Femur (tissue), 1 donor: ENCODE measurements at places on chromosomes 5 and 9.
A peak's percentile ranks its signal among the peaks of the same experiment; 100 is the strongest.

- no peak for DNase-seq
These were observed 5.1 kb downstream of the GRK6 start for GRCh38 chr5:177431317-177432142.

- no peak for DNase-seq
These were observed 136.5 kb downstream of the EFNA5 start for GRCh38 chr5:107533910-107534876.

DNA sequence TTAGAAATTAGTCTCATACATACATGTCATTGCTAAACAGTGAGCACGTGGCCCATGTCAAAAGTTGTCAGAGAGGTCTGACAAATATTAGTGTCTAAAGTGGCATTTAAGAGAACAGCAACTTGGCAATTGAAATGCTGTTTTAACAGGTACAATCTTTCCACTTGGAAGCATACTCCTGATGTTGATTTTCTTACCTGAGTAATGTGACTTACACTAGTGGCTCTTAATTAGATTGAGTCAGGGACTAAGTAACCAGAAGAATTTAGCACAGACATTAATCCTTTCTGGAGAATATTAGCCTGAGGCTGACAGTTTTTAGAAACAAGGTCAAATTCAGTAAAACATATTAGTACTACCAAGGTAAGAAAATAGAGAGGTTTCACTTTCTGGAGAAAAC lies 357.0 kb upstream of the ZNF608 start:
- DNase-seq, result no peak

GRCh38 chr9:36485647-36486328 lies 85.7 kb upstream of the RNF38 start:
- DNase-seq, result no peak

DNA sequence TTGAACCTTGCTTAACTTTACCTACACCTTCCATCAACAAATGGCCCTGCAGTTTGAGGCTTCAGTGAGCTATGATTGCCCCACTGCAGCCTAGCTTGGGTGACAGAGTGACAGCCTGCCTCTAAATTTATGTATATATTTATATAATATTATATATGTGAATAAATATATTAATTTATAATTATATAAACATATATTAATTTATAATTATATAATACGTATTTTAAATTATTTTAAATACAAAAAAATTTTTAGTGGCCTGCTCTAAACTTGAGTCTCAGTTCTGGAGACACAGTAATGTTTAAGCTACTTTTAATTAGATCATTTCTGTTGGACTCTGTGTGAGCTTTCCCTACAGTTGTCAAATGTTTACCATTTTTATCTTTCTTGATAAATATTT lies 9.3 kb upstream of the SHC3 start:
- DNase-seq, result no peak

DNA sequence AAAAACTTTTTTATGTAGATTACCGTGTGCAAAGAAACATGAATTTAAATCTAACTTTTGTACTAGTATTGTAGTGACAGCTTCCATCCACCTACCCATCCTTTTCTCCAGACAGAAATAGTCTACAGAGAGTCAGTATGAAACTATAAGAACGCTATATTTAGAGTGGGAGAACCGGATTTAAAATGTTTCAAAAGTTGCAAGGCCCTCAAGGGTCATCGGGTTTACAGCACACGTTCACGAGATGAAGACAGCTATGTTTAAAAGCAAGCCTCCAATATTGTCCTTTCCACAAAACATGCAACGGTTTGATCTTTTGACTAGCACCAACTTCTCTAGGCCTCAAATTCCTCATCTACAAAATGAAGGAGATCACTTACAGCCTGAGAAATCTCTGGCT lies 139.9 kb downstream of the LPAR1 start:
- DNase-seq, result no peak

DNA sequence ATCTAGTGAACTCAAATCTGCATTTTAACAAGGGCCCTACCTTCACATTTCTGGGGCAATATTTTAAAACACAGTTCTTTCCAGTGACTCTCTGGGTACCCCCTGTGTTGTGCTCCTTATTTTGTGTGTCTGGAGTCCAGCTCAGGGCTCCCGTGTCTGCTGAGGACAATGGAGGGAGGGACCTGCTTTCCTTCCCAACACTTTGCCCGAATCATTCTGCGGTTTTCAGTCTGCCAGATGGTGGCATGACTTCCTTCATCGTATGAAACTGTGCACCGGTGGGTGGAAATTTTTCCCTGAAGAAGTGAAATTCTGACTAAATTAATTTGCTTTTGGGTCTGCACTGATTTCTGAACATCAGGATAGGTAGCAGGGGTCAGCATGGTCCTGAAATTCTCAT lies 153.6 kb upstream of the CD180 start:
- DNase-seq, result no peak

DNA sequence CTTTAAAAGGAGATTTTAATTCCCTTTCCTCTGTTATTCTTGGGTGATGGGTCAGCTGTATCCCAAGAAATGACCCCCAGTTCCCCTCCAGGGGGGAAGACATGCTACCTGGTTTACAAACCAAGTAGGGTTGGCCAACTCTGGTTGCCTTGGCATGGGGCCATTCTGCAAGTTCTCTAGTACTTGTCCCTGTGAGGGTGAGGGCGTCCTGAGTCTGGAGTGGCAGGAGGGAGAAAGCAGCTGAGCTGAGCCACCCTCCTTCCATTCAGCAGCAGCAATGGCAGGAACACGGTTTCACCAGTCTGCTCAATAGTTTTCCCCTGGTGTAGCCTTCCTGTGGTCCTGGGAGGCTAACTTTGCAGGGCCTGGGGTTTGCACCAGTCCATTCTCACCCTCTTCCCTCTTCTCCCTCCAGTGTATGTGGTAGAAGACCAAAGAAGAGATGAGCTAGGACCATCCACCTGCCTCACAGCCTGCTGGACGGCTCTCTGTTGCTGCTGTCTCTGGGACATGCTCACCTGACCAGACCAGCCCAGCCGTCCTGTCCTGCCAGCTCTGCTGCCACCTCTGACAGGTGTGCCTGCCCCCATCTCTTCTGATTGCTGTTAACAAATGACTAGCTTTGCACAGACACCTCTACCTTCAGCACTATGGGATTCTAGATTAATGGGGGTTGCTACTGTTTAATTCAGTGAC lies 59.9 kb downstream of the PFDN1 start:
- DNase-seq, result no peak

- DNase-seq, result no peak
These were observed 423.0 kb downstream of the TUSC1 start for GRCh38 chr9:25255216-25255615.

DNA sequence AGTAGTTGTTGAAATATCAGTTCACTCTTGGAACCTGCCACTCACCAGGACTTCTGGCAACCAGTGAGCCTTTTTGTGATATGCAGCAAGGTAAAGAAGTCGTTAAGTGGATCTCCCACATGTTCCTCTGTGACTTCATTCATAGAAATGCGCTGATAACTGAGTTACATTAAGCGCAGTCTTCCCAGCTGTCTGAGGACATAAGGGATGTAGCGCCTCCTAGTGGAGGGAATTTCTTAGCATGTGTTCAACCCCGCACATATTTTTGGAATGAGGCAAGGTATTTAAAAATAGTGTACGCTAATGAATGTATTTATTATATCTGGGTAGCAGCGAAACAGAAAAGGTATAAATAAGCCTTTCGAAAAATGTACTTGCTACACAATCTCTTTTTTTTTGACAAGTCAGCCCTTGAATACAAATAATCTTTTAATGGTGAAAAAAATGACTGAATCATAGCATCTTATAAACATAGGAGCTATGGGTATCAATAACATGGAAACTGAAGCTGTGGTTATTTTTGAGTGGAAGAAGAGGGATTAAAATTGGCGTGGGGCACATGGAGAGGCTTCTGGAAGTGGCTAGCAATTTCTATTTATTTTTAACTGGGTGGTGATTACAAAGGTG lies 38.0 kb downstream of the PALM2AKAP2 start:
- peak; percentile 86 for DNase-seq

DNA sequence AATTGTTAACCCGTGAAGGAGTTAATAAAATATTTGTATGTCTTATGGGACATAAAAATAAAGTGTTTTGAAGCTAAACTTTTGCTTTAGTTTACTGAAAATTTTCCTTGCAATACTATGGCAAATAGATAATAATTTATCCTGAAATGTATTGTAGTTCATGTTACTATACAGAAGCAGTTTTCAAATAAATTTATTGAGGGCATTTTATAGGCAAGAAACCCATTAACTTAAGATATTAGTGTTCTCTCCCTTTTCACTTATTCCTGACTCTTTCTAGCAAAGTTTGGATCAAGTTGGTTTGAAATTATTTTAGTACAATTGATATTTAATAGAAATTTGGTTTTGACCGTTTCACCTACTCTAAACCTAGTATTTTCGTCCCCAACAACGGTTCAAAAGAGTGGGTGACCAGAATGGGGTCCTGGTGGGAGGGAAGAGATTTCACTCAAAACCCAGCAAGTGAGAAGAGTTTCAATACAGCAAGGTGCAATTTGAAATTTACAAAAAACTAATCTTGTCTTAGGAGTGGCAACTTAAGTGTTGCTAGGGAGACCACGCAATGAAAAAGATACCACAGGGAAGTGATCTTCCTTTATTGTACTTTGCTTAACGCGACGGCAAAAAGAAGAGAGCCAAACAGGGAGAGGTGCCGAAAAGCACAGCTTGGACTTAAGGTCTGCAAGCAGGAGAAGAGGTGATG lies 28.4 kb downstream of the NR2F1 start:
- DNase-seq, result no peak

DNA sequence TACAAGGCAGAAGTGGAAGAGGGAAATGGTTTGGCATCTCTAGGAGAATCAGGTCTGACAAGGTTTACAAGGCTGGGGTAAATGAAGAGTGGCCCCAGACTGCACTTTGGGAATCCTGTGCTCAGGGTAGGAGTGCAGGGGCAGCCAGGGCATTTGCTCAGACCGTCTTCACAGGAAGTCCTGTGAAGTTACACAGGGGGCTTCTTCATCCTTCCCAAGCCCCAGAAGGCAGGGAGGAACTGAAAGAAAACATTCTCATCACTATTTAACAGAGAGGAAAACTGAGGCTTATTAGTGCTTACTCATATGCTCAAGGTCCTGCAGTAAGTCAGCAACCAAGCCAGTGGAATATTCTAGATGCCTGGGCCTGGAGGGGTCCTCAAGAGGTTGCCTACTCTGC lies 80.7 kb downstream of the NRG2 start:
- no peak for DNase-seq

- no peak for DNase-seq
These were observed 105.3 kb downstream of the GCNT1 start for GRCh38 chr9:76564297-76564696.

DNA sequence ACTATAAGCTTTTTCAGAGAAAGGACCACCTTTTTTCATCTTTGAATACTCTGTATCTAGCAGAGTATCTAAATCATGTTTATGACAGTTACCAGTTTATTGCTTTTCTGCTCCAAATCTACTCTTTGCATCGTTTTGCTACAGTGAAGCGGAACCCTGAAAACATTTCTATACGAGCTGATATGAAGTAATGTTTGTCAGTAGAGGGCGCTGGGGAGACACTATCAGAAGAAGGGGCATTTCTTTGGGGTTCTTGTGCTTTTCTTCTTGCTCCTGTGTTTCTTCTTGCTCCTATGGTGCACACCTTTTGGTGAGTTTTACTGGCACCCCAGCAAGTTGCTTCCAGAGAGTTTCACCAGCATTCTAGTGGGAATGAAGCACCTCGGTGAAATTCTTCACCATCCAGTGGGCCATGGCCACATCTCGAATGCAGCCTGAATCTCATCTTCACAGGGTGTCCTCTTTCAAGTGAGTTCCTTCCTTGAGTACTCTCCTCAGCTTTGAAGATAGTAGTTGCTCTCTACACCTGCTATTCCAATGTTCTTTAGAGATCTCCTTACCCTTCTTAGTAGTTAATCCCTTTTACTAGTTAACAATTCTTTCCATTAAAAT lies 98.4 kb downstream of the FGF1 start:
- no peak for DNase-seq

GRCh38 chr9:5073701-5074100 lies 88.6 kb downstream of the JAK2 start:
- no peak for DNase-seq

- no peak for DNase-seq
These were observed 219.2 kb upstream of the ELL2 start for GRCh38 chr5:96180684-96181435.

DNA sequence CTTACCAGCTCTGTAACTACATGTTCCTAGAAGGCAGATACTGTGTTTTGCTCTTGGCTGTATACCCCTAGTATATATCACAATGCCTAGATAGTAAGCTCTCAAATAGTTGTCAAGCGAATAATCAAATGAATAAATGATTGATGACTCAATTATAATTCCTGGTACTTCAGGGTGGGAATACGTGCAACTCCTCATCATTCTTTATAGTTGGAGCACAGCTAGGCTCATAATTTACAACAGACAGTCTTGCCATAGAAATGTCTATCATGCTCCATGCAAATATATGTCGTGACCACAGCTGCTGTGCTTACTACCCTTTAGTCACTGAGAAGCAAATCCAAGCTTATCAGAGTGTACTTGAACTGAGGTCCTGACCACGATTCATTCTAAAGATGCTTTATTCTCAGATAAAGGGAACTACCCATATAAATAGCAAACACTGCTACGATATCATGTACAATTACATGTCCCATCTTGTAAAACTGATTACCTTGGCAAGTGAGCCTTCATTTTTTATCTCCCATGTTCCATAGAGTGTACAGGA lies 52.1 kb downstream of the STRBP start:
- DNase-seq, result no peak

DNA sequence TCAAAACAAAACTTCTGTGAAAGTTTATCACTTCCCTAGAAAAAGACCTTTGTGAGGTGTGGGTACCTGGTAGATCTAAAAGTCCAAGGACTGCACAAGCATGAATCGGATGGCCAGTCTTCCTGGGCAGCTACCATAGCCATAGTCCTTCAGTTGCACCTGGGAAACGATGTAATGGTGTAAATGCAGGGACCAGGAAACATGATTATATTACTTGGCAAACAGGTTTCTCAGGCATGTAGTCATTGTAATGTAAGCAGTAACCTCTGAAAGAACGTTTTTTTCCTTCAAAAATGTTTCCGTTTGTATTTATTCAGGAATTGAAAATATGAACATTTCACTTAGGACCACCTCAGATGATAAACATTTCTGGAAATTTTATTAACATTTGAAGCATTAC lies 433.4 kb downstream of the DTWD2 start:
- DNase-seq, result no peak

- DNase-seq, result peak; percentile 22
These were observed 947 bp upstream of the MARCHF3 start for GRCh38 chr5:127031147-127031862.

DNA sequence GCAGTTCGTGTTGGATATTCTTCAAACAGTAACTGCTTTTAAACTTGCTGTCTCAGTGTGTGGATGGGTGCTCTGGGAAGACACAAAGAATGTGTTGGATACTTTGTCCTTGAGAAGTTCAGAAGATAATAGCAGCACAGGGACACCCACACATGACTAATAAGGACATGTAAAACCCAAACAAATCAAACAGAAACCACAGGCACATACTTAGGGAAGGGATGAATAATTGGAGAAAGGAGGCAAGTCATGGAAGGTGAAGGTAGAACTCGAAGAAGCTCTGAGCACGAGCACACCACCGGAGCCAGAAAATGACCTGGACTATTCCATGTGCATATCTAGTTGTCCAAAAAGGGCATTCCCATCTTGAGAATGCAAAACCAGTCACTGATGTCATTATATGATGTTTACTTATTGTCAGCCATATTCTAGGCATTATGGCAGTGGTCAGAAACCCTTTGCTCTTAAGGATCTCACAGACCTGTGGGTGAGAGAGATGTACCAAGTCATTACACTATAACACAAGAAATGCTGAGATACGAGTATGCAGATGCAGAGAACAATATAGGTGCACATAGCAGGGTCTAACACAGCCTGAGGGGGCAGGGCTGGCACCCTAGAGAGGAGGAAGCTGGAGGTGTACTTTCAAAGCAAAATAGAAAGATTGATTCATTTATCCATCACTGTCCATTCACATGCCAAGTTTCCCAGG lies 152.9 kb downstream of the PIK3R1 start:
- no peak for DNase-seq
